ENCODE measurements at places on chromosomes 1 and 21.

GRCh38 chr1:119222271-119222670 lies 81.8 kb upstream of the WARS2 start:
- DNase-seq: no peak

DNA sequence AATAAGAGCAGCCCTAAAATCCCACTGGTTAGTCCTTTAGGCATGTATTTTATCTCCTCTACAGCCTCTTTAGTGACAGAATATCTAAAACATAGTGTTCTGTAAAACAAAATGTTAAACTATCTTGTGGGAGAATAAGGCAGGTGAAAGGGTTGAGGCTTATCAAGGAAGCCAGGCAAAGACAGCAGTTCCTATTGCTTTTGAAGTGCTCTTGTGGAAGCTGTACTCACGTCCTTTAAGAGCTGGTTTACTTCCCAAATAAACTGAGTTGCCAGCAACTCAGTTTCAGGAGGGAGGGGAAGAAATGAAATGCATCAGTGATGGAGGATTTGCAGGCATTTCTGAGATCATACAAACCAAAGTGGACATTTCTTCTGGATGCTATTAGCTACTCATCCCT lies 529.6 kb upstream of the ZRANB2 start:
- peak; percentile 21 for DNase-seq

GRCh38 chr1:40185951-40186864 lies 25.0 kb downstream of the RLF start:
- no peak for DNase-seq

- peak; percentile 77 for DNase-seq
These were observed 32.0 kb upstream of the TENT5B start for GRCh38 chr1:27044613-27045151.

- no peak for DNase-seq
These were observed 63.5 kb downstream of the ATP1A1 start for GRCh38 chr1:116436611-116436970.

DNA sequence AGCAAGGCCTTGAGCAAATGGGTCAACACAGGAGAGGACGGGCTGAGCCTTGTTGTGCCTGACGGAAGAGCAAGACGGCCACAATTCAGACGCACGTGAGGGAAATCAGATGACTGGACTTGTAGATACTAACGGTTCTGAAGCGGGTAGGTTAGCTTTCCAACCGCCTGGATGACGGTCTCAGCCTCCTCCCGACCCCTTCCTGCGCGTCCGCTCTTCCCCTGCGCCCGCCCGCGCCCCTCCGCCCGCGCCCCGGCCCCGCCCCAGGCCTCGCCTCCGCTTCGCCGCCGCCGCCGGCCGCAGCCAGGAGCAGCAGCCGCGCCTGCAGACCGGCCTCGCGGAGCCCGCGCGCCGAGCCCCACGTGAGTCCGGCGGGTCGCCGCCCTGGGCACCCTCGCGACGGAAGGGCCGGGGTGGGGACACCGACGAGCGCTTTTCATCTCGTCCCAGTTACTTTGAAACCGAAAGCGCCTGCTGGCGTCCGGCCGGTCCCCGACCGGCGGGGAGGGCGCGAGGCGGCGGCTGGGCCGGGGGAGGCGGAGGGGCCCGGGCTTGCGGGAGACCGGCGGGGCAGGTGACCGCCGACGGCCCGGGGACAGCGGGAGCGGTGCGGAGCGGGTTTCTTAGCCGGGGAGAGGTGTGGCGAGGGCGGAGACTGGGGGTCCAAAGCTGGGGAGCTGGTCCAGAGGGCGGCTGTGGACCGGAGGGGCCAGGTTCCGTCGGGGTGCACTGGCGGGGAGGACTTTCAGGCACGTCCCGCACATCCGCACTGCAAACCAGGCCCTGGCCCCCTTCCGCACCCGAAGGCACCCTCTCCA lies at the start of gene TRAF5:
Gene TRAF5 (plus strand): TSS at position 306 of the 818 bp plus-strand sequence. CDS start 26,407 bp downstream, outside the sequence.
- peak; percentile 40 for DNase-seq

GRCh38 chr1:54158071-54158470 lies 5.3 kb upstream of the CDCP2 start:
- DNase-seq: no peak

DNA sequence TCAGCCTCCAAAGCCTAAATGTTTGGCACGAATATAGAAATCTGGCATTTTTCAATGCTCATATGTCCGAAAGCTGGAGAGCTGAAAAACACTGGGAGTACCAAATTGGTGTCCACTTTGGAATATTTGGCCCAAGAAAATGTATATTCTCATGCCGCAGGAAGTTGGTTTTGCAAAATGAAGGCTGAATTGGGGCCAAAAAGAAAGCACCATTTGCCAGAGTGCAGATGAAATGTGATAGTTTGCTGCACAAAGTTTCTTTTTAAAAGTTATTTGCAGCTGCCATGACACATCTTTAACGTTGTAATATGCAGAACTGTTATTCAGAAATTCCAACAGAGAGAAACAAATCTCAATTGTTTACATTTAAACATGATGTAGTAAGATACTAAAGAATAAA lies 124.2 kb upstream of the LYPLAL1 start:
- DNase-seq: no peak

DNA sequence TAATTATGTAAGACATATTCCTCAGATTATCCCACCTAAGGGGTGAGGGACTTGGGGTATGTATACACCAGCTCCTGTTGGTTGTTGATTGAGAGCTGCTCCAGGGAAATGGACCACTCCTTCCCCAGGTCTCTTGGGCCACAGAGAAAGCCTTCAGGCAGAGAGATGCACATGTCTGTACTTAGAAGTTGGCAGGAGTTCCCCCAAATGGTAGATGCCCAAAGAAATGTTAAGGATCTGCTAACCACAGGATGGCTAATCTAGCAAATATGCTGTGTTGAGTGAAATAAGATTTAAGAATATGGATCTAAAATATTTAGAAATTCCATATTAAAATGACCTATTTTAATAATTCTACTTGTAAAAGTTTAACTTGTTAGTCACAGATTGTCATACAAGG lies 100.8 kb upstream of the DNAH14 start:
- no peak for DNase-seq

GRCh38 chr1:41647221-41648135 lies 163.0 kb upstream of the EDN2 start:
- DNase-seq: no peak

DNA sequence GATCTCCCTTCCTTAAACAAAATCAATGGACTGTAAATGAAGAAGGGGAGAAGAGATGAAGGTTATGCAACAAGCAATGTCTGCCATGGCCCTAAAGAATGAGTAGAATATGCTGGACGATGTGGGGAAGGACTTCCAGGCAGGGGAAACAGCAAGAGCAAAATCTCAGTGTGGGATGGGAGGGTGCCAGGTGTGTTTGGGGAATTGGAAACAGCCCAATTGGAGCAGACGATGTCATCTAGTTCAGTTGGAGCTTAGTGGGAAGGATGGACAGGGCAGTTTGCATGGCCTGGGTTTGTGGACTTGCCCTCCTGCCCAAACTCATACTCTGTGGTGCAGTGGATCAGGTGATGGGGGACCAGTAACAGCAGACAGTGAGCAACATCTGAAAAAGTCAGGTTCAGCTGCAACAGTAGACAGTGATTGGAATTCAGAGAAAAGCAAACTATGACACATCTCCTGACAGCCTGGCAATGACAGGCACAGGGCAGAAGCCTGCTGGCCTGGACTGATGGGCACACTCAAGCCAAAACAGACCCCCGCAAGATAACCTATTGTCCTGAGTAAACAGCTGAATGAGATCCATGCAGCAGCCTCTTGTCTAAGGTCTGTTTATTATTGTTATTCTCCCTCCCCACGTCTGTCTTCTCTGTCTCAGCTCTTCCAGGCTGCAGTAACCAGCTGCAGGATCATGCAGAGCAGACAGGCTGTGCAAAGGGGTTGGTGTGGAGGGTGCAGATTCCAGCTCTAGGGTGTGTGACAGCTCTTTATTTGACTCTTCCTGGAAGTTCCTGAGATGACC lies 50.5 kb upstream of the PRELP start:
- no peak for DNase-seq

DNA sequence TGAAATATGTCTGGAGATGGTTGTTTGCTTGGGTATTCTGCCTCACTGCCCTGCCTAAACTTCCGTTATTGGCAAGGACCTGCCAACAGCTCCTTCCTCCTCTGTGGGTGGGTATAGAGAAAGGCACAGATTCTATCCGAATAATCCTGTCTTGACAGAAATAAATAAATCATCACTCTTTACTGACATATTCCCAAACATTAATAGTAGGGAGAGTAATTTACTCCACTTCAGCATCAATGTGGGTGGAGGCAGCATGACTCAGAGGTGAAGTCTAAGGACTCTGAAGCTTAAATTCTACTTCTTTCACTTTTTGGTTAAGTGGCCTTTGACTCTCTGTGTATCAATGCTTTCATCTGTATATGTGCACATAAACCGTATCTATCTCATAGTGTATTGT lies 2.9 kb downstream of the CD84 start:
- no peak for DNase-seq

GRCh38 chr1:178458203-178458602 lies 38.6 kb downstream of the CLEC20A start:
- no peak for DNase-seq

DNA sequence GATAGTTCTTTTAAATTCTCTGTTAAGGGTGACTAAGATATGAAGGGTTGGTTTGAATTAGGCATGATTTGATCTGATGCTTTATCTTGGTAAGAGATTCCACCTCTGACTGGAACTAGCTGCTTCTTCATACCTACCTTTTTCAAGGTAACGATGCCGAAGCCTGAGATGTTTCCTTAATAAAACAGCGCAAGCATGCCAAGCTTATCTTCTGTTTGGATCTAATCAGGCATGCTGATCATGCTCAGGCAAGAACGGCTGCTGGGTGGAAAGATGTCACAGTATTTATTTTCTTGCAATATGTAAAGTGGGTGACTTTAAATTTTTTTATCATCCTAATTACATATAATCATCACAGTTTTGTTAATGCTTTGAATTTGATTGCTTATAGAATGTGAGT lies 148.7 kb downstream of the ADGRL2 start:
- no peak for DNase-seq
